G401 (cell line): ENCODE measurements at places on chromosomes 12 and 14. TPM values are rescaled to one million over a fixed set of nuclear protein-coding genes. Genes with fewer than 3 reads are reported as not detected.

- DNase-seq = no peak
Measured at GRCh38 chr14:37340353-37340752, 142.6 kb downstream of the MIPOL1 start.

DNA sequence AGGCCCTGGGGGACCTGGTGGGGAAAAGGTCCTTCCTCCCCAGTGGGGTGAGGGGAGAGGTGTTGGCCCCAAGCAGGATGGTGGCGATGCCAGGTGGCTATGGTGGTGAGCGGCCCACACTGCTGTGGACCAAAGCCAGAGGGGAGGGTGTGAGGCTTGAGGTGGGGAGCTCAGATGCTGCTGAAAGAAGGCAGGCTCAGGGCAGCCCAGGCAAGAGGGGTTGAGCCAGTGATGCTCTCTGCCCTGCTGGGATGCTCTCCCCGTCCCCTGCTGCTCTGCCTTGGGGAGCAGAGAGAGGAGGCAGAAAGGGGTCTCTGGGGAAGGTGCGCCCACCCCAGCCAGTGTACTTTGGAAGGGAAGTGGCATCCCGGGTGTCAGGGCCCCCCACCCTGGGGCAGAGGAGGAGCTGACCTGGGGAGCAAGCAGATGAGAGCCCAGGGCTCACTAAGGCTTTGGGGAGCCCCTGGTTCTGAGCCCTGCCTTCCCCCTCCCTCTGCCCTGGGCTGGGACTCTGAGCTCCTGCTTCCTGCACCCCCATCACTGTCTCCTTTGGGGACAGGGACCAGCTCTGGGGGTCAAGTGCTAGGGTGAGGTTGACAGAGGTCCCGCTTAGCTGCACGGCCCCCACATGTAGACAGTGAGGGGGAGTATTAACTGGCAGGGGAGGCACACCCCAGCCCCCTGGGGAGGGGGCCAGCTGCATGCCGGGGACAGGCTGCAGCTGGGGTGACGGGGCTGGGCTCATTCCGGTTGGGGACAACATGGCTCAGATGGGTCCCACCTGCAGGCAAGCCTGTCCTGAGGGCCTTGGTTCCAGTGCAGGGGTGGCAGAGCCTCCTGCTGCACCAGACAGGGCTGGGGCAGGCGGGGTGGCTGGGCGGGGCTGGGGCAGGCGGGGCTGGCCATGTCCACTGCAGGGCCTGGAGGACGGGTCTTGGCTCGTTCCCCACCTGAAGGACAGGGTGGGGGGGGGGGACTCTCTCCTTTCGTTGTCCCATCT lies 124.4 kb downstream of the KIF26A start:
- DNase-seq = no peak

GRCh38 chr12:2642896-2643425 lies 151.8 kb upstream of the FKBP4 start:
- DNase-seq = no peak

- DNase-seq = no peak
Measured at GRCh38 chr12:114248527-114248926, 157.4 kb downstream of the TBX5 start.

GRCh38 chr12:124479680-124480468 lies 87.5 kb downstream of the NCOR2 start:
- DNase-seq = no peak

GRCh38 chr14:93033983-93034670 lies 81.6 kb downstream of the ITPK1 start:
- DNase-seq = no peak

The TRIM9 gene
- total RNA-seq = 0.31 and 0.41 TPM in 2 replicates

- no peak for DNase-seq
Measured at GRCh38 chr14:79162833-79163232, 992.7 kb downstream of the NRXN3 start.

The SLC5A8 gene
- total RNA-seq = not detected in 2 replicates

The POTEG gene
- not detected in 2 replicates for total RNA-seq

DNA sequence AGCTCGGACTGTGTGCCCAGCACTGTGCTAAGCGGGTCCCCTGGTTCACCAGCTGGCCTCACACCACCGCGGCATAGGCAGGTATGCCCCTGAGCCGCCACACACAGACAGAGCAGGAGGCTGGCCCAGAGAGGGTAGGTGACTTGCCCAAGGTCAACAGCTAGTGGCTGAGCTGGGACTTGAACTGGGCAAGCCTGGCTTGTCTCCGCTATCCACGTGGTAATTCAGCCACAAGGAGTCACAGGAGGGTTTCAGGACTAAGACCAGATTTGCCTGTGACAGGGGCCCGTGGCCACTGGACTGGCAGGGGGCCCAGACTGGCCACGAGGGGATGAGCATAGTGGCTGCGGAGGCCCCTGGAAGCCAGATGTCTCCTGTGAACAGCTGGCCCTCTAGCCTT lies 47.7 kb downstream of the NCOR2 start:
- no peak for DNase-seq

DNA sequence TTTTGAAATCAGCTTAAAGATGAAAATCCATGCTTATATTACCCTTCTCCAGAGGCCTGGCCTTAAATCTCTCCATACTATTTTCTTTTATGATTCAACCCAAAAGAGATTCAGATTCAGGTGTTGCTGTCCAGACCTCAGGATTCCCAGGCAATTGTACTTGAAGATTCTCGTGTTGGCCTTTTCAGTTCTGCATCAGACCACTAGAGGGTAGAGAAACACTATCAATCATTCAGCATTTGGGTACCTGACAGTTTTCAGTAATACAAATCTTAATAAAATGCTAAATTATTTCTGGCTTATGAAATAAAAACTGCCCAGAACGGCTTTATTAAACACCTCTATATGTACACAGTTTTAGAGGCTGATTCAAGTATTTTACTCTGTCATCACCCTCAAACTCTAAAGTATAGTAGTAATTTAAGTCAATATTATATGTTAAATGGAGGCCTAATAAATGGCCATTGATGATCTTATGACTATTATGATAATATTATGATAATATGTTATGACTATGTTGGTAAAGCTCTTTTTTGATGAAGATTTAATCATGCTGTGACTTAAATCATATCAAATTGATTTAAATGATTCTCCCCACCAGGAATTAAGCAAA lies 301.1 kb downstream of the DUSP6 start:
- DNase-seq = peak; percentile 53
